ENCODE measurements at places on chromosomes 5 and 9.

DNA sequence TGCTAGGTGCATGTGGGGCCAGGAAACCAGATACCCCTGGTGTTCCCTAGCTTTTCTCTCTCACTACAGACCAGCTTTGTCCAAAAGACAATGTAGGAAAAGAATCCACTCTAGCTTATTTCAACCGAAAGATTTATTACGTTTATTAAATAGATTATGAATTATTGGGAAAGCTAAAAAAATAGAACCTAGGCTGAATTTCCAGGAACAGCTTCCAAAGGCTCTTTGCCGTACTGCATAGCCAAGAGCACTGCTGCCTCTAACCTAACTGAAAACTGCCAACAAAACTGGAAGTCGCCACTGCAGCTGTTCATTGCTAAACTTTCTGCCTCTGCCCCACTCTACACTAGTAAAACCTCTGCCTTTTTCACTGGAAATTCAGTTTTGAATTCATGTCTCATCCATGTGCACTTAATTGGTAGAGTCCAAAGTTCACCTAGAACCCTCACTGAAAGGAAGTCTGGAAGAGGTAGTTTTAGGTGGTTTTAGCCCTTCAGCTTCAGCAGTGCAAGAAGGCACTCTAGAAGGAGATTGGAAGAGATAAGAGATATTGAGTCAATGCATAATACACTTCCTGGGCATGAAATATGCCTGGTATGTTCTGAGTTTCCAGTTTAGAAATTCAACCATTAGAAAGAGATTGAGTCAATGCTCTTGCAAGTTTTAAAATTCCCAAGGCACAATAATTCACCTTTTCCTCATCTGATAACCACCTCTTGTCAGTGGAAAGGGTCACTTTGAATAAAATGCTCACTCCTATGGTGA is 927.9 kb downstream of the MAT2B start:
- no peaks in the 10 kb centered on the region for H3K36me3 ChIP-seq
- no peak for DNase-seq
- no peaks in the 10 kb centered on the region for H3K27me3 ChIP-seq
- H3K4me3 ChIP-seq: no peak overlapping the region
- no peak overlapping the region for H3K27ac ChIP-seq

- no peak for DNase-seq
- no peak overlapping the region for H3K27ac ChIP-seq
- H3K36me3 ChIP-seq: peaks cover 8% of the 10 kb centered on the region
- no peaks in the 10 kb centered on the region for H3K4me1 ChIP-seq
Measured at GRCh38 chr5:172505403-172505759, 51.1 kb upstream of the SH3PXD2B start.

GRCh38 chr9:121340676-121341392 is 29.2 kb downstream of the STOM start:
- no peak overlapping the region for H3K4me3 ChIP-seq
- H3K36me3 ChIP-seq: peaks cover 5% of the 10 kb centered on the region
- peak overlapping the region; percentile 11 for H3K27ac ChIP-seq
- H3K4me1 ChIP-seq: peaks cover 11% of the 10 kb centered on the region
- DNase-seq: no peak

DNA sequence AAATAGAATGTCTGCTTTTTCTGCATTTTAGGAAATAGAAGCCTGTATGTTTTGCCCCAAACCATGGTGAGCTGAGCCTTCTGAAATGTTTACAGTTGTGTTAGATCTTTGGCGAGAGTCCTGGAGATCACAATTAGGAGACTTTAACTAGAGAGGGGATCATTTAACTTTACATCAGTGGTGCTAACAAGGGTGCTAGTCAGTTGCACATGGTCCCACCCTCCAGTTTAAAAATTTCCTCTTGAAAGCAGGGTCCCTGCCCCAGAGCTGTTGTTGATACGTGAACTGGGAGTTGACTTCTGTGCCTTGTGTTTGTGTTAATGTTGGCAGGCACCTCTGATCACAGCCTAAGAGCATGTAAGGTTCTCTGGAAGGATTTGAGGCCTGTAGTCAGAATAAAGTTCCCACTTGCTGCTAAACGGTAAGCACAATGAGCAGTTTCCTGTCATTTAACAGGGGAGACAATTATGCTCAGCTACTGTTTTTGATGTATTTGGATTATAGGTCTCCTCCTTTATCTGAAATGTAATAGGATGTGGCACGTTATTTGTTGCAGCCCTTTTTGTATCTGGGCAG is 43.7 kb downstream of the RASGRF2 start:
- H3K36me3 ChIP-seq: no peaks in the 10 kb centered on the region
- H3K27me3 ChIP-seq: no peaks in the 10 kb centered on the region
- DNase-seq: no peak
- peaks cover 54% of the 10 kb centered on the region for H3K4me1 ChIP-seq
- peak overlapping the region; percentile 53 for H3K27ac ChIP-seq
- no peak overlapping the region for H3K4me3 ChIP-seq

GRCh38 chr9:73871636-73872035 is 625.5 kb upstream of the RORB start:
- no peaks in the 10 kb centered on the region for H3K27me3 ChIP-seq
- no peaks in the 10 kb centered on the region for H3K36me3 ChIP-seq
- H3K4me3 ChIP-seq: no peak overlapping the region
- no peak overlapping the region for H3K27ac ChIP-seq

DNA sequence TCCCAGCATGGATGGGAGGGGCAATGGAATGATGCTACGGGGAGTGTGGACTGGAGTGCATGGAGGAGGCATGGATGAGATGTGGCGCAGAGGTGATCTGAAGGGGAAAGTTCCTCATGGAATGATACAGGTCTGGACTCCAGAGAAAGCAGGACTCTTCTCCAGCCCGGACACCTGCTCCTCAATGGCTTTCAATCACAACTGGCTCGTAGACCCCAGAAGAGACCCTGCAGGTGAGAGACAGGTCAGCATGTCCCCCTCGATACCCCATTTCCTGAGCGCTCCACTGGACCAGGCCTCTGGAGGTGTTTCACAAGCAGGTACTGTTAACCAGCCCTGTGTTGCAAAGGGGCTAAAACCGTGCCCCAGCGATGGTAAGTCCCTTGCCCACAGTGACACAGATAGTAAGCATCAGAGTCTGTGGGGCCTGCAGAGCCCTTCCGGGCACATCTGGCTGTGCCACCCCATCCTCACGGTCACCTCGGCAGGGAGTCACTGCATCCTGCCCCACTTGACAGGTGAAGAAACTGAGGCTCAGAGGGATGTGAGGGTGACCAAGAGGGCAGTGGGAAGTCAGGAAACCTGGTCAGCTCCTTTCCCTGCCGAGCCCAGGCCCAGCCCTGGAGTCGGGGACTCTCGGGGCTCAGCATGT is 5.5 kb upstream of the DPM2 start:
- H3K27ac ChIP-seq: peak overlapping the region; percentile 67
- H3K4me3 ChIP-seq: peak overlapping the region; percentile 25
- H3K36me3 ChIP-seq: peaks cover 2% of the 10 kb centered on the region

DNA sequence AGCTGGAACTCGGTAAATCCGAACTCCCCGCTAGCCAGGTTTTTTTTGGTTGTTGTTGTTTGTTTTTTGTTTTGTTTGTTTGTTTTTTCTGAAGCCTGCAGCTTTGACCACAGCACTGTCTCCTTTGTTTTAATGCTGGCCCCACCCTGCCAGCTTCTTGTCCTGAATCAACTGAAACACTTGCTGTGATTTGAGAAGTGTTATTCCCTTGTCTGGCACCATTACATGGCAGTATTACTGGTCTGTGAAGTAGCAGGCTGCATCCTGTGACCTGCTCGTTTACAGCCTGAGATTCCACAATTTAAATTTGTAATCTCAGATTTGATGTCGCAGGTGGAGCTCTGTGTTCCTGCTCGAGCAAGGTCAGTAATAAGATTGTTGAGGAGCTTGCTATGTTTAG is 1.4 kb upstream of the SLC36A2 start:
- no peak overlapping the region for H3K4me3 ChIP-seq
- no peak for DNase-seq
- H3K27me3 ChIP-seq: peaks cover 62% of the 10 kb centered on the region
- H3K4me1 ChIP-seq: no peaks in the 10 kb centered on the region
- peaks cover 2% of the 10 kb centered on the region for H3K36me3 ChIP-seq

DNA sequence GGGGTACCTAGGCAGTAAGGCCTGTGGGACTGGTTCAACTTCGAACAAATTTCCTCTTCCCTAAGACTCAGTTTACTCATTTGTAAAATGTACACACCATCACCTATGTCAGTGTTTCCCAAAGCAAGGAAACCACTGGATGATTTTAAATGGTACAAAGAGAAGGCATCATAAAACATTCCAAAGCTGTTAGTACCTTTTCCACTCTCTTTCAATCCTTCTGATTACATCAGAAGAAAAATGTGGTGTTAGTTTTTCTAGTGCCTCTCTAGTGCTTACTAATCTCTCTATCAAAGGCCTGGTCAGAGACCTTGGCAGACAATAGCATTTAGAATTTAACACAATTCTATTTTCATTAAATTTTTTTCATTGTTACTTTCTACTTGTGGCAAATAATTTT is 18.1 kb downstream of the NR6A1 start:
- DNase-seq: no peak
- peaks cover 4% of the 10 kb centered on the region for H3K36me3 ChIP-seq
- H3K4me3 ChIP-seq: no peak overlapping the region
- peaks cover 68% of the 10 kb centered on the region for H3K27me3 ChIP-seq
- no peaks in the 10 kb centered on the region for H3K4me1 ChIP-seq

GRCh38 chr5:35003018-35003957 is 44.5 kb downstream of the AGXT2 start:
- peak; percentile 40 for DNase-seq
- H3K4me1 ChIP-seq: peaks cover 6% of the 10 kb centered on the region
- H3K36me3 ChIP-seq: peaks cover 2% of the 10 kb centered on the region
- H3K27me3 ChIP-seq: peaks cover 58% of the 10 kb centered on the region
- no peak overlapping the region for H3K27ac ChIP-seq
- no peak overlapping the region for H3K4me3 ChIP-seq

DNA sequence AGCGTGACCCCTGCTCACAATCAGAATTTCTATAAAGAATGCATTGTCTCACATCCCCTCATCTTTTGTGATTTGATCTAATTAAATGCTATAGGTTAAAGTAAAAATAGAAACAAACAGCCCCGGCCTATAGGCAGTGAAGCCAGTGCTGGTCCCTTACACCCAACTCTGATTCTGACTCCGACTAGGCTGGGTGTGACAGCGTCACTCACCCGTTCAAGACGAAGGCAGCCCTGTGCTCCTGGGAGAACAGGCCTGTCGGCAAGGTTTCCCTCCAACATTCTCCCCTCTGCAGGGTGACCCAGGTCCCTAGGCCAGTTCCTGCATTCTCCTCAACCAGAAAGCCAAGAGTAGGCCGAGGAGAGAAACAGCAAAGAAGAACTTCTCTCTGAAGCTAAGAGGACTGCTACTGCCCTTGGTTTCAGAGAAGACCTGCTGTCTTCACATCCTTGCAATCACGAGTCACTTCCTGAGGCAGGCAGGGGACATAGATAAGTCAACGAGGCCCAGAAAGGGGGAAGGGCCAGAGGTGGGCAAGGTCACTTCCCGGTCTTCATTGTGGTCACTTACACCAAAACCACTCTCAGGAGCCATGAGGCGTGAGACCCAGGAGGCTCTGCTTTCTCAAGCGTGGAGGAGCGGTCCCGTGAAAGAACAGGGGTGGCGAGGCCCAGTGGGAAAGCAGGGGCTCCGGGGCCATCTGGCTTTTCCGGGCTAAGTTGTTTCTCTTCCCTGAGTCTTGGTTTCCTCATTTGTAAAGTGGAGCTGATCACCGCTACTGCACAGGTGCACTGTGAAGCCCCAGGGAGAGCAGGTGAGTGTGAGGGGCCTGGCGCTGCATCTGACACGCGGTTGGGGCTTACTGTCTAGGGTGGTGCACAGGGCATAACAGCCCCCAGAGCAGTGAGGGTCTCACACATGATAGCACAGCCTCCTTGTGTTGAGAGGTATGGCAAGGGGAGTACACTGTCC is 200.8 kb downstream of the CRB2 start:
- no peaks in the 10 kb centered on the region for H3K27me3 ChIP-seq
- H3K4me1 ChIP-seq: no peaks in the 10 kb centered on the region
- no peak overlapping the region for H3K4me3 ChIP-seq
- no peak overlapping the region for H3K27ac ChIP-seq
- peaks cover 15% of the 10 kb centered on the region for H3K36me3 ChIP-seq

DNA sequence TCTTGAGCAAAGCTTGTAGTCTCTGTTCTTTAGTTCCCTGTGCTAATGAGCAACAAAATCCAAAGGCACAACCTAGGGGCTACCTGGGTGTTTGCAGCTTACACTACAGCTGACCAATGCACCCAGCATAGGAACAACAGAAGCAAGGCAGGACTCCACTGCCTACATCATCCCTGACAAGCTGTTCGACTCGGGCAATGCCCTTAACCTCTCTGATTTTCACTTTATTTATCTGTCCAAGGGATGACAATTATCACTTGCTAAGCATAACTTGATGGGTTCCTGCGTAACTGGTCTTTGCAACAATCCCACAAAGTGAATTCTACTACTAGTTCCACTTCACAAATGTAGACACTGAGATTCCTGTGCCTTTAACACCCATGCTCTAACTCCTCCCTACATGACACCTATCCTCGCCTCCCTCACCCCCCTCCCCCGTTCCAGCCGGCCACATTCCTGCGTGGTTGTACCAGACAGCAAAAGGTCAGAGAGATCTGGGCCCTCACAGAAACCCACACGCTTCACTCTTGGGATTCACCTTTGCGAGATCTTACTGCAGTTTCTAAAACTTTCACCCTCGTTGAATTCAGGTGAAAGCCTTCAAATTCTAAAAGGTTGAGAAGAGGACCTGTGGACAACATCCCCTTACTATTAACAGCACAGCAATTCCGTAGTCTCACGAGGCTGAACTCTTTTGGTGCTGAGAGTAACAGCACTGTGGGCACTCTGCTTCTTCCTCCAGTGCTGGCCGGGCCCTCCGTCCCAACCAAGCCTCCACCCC is 995 bp downstream of the IPPK start:
- H3K4me1 ChIP-seq: peaks cover 30% of the 10 kb centered on the region
- peaks cover 4% of the 10 kb centered on the region for H3K36me3 ChIP-seq
- DNase-seq: no peak
- H3K27me3 ChIP-seq: no peaks in the 10 kb centered on the region
- peak overlapping the region; percentile 89 for H3K4me3 ChIP-seq

DNA sequence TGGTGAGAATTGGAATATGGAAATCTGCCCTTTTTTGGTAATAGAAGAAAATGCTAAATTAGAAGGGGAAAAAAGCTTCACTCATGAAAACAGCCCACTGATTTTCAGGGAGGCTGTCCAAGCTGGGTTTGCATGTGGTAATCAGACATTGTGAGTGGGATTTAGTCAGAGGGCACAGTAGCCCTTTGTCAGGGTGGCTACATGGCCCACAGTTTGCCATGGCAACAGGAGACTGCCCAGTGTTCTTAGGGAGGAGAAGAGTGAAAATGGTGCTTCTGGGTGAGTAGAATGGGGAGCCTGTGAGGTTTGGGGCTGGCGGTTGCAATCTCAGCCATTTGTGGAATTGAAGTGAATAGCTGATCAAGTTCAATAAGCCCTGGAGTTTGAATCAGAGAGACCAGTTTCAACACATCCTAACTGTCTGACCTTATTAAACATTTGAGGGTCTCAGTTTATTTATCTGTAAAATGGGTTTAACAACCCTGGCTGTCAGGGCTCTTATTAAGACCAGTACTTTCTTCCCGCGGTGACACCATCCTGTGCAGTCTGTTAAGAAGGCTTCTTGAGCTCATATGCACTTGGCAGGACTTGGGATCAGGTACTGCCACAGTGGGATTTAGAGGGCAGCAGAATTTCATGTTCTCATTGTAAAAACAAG is 107.6 kb upstream of the TNC start:
- H3K27me3 ChIP-seq: peaks cover 25% of the 10 kb centered on the region
- H3K4me3 ChIP-seq: no peak overlapping the region
- no peaks in the 10 kb centered on the region for H3K4me1 ChIP-seq
- H3K36me3 ChIP-seq: no peaks in the 10 kb centered on the region

Measured in T-helper 17 cell (primary cell).